ENCODE measurements at places on chromosomes 11 and 22.
A peak's percentile ranks its signal among the peaks of the same experiment; 100 is the strongest.

- DNase-seq = no peak
These were observed 31.1 kb upstream of the DDI1 start for GRCh38 chr11:104005234-104005855.

DNA sequence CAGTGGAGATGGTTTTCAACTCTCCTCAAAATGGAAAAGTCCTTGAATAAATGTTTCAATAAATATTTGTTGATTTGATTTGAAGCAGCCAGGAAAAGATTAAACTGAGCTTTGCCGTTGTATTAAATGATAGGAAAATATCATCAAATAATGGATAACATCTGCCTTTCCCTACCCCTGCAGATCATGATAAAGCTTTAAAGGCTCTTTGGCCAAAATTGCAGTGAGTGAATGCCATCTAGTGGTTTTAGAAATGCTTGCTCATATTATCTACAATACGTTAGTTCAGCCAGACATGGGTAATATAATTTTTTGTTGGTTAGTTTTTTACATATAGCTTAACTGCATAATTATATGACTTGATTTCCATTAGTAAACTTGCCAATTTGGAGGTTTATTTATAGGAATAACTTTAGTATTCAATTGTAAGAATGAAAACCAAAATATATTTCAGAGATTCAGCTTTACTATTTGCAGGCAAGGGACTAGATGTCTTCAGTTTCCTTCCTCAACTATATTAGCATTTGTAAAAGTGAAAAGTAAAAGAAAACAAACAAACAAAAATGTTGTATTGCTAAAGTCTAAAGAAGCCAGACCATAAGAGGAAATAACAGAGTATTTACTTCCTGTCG lies 159.2 kb downstream of the MSANTD4 start:
- DNase-seq = no peak

DNA sequence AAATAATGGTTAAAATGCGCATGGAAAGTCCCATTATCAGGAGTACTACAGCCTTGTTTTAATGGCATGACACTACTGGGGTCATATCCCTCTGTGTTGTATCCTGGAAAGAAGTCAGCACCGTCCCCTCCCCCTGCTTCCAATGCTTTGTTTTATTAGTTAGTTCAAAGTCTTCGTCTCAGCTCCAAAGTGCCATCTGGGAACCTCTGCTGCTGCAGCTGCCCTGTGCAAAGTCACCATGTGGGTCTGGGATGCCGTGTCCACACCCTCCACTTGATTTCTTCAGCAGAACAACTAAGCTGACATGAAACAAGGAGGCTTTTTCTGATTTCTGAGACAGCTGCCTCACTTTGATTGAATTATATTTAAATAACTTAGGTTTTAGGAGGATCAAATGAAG lies 29.5 kb upstream of the NCAM1 start:
- DNase-seq = no peak

- no peak for DNase-seq
These were observed 77.7 kb downstream of the CABIN1 start for GRCh38 chr22:24088816-24089215.

DNA sequence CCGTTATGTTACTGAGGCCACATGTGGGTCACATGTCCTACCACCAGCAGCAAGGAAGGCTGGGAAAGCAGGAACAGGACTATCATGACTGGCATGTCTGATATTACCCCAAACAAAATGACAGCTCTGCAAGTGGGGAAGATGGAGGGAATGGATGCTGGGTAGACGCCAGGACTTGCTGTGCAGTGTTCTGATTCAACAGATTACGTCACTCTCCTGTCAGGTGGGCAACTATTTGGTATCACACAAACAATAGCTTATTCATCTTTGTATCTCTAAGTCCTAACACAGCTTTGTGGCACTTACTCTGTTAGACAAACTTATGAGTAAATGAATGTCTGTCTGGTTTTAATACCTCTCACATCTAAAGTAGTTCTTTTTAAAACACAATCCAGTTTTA lies 105.2 kb downstream of the SPON1 start:
- no peak for DNase-seq

DNA sequence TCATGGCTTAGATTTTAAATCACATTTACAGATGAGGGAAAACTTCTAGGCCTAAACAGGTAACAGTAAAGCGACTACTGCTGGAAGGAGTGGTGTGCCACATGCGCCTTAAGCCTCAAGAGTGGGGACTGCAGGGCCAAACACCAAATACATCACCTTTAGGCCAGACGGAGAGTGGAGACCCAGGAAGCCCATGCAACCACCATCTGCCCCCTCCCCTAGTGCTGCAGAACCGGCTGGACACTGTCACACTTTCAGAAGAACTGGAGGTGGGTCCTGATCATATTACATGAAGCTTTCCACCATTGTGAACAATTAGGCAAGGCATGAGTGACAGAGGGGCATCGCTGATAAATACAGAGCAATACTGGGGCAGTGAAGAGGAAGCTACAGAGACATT lies 28.9 kb downstream of the SLC25A18 start:
- no peak for DNase-seq

DNA sequence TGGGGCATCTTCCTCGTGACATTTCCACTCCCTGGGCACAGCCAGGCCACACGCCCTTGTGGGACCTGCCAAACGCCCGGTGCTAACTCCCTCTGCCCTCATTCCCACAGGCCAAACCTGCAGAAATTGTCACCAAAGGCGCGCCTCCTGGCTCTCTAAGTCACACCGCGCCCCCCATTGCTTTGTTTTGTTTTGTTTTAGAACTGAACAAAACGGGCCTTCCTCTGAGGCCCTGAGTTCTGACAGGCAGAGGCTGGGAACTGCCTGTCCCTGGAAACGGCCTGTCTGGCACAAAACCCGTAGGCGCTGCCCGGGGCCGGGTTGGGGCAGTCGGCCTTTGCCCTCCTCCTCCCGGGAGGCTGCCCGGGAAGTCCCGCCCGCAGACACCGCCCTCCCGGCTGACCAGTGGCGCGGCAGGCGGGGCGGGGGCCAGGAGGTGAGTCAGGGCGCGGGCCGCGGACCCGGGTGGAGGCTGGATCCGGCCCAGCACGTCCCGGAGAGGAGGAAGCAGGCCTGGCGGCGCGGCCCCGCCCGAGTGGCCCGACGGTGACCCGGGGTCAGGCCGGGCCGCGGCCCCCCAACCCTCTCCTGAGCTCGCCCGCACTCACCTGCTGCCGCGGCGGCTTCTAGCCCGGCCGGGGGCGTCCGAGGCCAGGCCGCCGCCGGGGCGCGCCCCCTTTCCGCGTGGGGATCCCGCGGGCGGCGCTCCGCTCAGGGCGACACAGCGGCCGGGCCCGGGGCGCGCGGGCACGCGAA lies 465 bp downstream of the SUN2 start:
- peak; percentile 82 for DNase-seq

Measured in CD4-positive, alpha-beta T cell treated with Interferon gamma for 1 hour (primary cell).